ENCODE measurements at places on chromosomes 5 and 9. TPM values are rescaled to one million over a fixed set of nuclear protein-coding genes. Genes with fewer than 3 reads are reported as not detected.

- peaks cover 40% of the 10 kb centered on the region for H3K4me1 ChIP-seq
- DNase-seq, result no peak
- no peak overlapping the region for H3K4me3 ChIP-seq
- H3K27me3 ChIP-seq, result no peaks in the 10 kb centered on the region
- no peaks in the 10 kb centered on the region for H3K36me3 ChIP-seq
- no peak overlapping the region for H3K27ac ChIP-seq
Measured at GRCh38 chr9:131409458-131409992, 15.6 kb downstream of the PRRC2B start.

DNA sequence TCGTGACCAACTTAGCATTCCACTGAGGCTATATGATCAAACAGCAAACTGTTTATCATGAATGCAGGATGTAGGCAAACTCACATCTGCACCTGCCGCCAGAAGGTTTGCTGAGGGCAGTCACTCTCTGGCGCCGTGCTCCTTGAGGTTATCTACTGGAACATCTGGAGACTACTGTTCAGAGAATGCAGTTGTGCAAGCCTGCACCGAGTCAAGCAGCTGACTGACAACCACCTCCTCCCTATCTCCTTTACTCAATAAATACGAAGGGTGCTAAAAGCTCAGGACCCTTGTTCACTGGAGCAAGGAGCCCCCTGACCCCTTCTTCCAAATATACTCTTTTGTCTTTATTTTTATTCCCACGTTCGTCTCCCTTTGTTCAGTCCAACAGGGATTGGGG is 27.1 kb downstream of the CCDC125 start:
- no peaks in the 10 kb centered on the region for H3K4me1 ChIP-seq
- H3K27me3 ChIP-seq, result no peaks in the 10 kb centered on the region
- no peaks in the 10 kb centered on the region for H3K36me3 ChIP-seq
- no peak overlapping the region for H3K4me3 ChIP-seq

DNA sequence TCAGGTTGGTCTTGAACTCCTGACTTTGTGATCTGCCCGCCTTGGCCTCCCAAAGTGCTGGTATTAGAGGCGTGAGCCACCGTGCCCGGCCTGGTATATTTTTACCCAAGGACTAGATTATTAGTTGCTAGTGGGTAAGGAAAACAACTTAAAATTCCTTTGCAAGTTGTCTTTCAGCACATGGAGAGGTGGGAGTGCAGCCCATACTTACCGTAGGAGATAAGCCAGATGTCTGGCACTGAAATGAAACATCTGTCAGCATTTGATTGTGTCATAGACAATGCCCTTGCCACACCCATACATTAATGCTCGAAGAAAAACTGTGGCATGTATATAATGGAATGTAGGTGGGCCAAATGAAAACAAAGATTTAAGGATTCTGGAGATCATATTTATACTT is 36.6 kb upstream of the ANKH start:
- peaks cover 3% of the 10 kb centered on the region for H3K27me3 ChIP-seq
- H3K27ac ChIP-seq, result no peak overlapping the region
- no peaks in the 10 kb centered on the region for H3K36me3 ChIP-seq

DNA sequence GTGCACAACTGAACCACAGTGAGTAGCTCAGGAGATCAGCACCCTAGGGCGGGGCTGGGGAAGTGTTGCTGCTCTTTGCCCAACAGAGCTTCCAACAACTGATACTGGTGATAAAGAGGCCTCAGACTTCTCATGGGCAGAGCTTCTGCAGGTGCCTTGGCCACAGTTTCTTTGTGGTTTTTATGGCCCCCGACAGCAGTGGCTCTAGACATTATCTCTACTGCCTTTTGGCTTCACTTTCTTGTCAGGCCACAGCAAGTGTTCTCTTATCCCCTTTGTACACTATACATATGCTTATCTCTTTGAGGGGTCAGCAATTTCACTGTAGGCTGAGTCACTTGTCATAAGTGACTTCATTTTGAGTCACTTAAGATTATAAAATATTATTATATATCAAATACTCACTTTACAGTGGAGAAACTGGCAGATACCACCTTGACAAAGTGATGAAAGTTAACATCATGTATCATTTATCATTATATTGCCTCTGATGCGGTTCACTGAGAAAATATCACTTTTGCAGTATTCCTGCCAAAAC is 90.9 kb upstream of the COX7C start:
- H3K4me1 ChIP-seq, result no peaks in the 10 kb centered on the region
- no peak overlapping the region for H3K4me3 ChIP-seq
- H3K36me3 ChIP-seq, result no peaks in the 10 kb centered on the region
- no peak for DNase-seq
- H3K27ac ChIP-seq, result no peak overlapping the region
- no peaks in the 10 kb centered on the region for H3K27me3 ChIP-seq

GRCh38 chr5:35880156-35880555 is 23.5 kb downstream of the IL7R start:
- no peaks in the 10 kb centered on the region for H3K36me3 ChIP-seq
- no peak for DNase-seq
- no peaks in the 10 kb centered on the region for H3K27me3 ChIP-seq
- no peak overlapping the region for H3K4me3 ChIP-seq

- H3K36me3 ChIP-seq, result no peaks in the 10 kb centered on the region
- no peak overlapping the region for H3K4me3 ChIP-seq
- H3K27me3 ChIP-seq, result no peaks in the 10 kb centered on the region
- no peaks in the 10 kb centered on the region for H3K4me1 ChIP-seq
- DNase-seq, result no peak
Measured at GRCh38 chr5:153088538-153088937, 401.9 kb upstream of the GRIA1 start.

DNA sequence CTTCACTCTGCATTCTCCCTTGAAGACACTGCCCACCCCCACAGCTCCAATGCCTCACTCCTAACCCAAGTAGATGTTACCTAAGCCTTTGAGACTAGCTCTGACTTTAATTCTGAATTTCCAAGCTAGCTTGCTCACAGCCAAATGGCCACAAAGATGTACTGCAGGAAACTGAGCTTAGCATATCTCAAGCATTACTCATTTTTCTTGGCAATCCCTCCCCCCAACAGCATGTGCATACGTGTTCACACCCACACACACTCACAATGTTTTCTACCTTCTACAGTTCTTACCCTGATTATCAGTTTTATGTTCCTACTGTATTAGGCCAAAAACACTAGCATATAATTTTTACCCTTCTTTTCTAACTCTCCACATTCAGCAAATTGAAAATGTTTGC is 13.7 kb upstream of the GRIA1 start:
- peak; percentile 53 for DNase-seq
- no peaks in the 10 kb centered on the region for H3K36me3 ChIP-seq
- H3K27ac ChIP-seq, result no peak overlapping the region
- H3K4me1 ChIP-seq, result no peaks in the 10 kb centered on the region
- H3K4me3 ChIP-seq, result no peak overlapping the region
- H3K27me3 ChIP-seq, result no peaks in the 10 kb centered on the region

GRCh38 chr5:132259069-132259851 is 1.8 kb downstream of the PDLIM4 start:
- peak; percentile 72 for DNase-seq
- peaks cover 60% of the 10 kb centered on the region for H3K4me1 ChIP-seq
- peaks cover 2% of the 10 kb centered on the region for H3K36me3 ChIP-seq
- H3K27ac ChIP-seq, result peak overlapping the region; percentile 96

DNA sequence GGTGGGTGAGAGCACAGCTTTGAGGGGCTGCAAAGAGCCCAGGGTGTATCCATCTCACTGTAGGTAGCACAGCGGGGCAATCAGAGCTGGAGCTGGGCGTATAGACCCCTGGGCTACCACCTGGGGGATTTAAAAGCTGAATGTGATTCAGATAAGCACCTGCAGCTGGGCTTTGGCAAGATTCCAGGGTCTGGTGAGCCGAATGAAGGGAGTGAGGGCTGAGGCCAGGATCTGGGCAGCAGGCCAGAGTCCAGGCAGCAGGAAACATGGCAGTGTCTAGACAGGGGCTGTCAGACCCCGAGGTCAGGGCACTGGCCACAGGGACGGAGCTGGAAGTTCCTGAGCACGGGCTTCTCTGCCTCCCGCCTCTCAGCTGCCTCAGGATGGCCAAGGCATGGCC is 8.7 kb downstream of the ASS1 start:
- peaks cover 30% of the 10 kb centered on the region for H3K4me1 ChIP-seq
- peaks cover 2% of the 10 kb centered on the region for H3K27me3 ChIP-seq
- no peaks in the 10 kb centered on the region for H3K36me3 ChIP-seq
- H3K27ac ChIP-seq, result no peak overlapping the region

DNA sequence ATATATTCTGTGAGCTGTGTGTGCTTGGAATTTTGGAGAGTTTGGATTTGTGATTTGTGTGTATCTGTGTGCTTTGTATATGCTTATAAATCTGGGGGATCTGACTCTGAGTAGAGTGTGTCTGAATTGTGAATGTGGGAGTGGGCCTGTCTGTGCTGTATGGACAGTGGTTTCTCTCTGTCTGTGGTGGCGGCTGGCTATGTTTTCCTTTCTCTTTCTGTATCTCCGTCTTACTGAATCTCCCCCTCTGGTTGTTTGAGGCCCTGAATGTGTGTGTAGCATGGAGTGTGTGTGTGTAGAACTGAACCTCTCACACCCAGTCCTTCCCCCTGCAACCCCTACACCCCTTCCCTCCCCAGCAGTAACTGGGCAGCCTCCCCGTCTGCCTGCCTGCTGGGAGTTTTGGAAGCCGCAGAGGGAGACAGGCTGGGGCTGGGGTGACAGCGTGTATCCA is 4.7 kb downstream of the CXXC5 start:
- no peak for DNase-seq
- H3K4me1 ChIP-seq, result peaks cover 27% of the 10 kb centered on the region
- no peak overlapping the region for H3K4me3 ChIP-seq

- no peak overlapping the region for H3K4me3 ChIP-seq
- H3K4me1 ChIP-seq, result no peaks in the 10 kb centered on the region
- DNase-seq, result peak; percentile 70
- H3K27ac ChIP-seq, result no peak overlapping the region
- H3K27me3 ChIP-seq, result peaks cover 3% of the 10 kb centered on the region
Measured at GRCh38 chr9:107620801-107621200, 131.2 kb upstream of the KLF4 start.

GRCh38 chr5:132429463-132430440 is 60.2 kb downstream of the SLC22A5 start:
- no peaks in the 10 kb centered on the region for H3K36me3 ChIP-seq
- no peak overlapping the region for H3K4me3 ChIP-seq
- H3K4me1 ChIP-seq, result peaks cover 18% of the 10 kb centered on the region

DNA sequence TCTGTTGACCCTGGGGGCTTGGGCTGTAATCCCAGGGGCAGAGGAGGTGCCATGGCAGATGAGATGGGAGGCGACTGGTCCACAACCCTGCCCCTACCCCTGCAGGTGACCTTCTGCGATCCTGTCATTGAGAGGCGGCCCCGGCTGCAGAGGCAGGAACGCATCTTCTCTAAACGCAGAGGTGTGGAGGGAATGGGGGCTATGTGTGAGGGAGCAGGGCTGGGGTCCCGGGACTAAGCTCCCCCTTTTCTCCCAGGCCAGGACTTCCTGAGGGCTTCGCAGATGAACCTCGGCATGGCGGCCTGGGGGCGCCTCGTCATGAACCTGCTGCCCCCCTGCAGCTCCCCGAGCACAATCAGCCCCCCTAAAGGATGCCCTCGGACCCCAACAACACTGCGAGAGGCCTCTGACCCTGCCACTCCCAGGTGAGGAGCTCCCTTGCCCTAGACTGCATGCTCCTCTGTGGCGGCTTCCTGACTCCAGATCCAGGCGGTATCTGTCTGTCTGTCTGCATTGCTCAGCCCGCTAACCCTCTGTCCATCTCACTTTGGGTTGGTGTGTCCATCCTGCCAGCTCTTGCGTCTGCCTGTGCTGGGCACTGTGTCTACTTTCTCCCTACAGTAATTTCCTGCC is 9.9 kb downstream of the ZDHHC12 start:
- no peak overlapping the region for H3K4me3 ChIP-seq
- H3K27me3 ChIP-seq, result no peaks in the 10 kb centered on the region
- DNase-seq, result no peak
- no peak overlapping the region for H3K27ac ChIP-seq
- peaks cover 11% of the 10 kb centered on the region for H3K36me3 ChIP-seq
- H3K4me1 ChIP-seq, result no peaks in the 10 kb centered on the region

GRCh38 chr9:21837501-21837900 is 35.1 kb downstream of the MTAP start:
- H3K4me3 ChIP-seq, result no peak overlapping the region
- DNase-seq, result no peak
- H3K36me3 ChIP-seq, result peaks cover 4% of the 10 kb centered on the region
- H3K27me3 ChIP-seq, result no peaks in the 10 kb centered on the region

DNA sequence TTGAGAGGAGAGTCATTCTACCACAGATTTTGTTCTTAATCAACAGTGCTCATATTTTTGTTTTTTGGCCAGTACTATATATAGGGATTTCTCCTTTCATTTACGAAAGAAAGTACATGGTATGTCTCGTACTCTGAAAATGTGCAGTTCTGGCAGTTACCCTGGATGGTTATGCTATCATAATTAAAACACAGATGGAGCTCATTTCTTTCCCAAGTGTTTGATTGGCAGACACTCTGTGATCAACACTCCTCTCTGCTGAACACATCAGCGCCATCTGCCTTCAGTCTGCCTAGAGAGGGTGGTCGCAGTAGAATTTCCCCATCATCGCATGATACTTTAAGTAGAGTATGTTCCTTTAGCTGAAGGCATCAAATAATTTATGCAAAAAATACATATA is 64.5 kb downstream of the PAM start:
- peaks cover 13% of the 10 kb centered on the region for H3K4me1 ChIP-seq
- DNase-seq, result no peak
- H3K4me3 ChIP-seq, result no peak overlapping the region
- H3K27ac ChIP-seq, result no peak overlapping the region

DNA sequence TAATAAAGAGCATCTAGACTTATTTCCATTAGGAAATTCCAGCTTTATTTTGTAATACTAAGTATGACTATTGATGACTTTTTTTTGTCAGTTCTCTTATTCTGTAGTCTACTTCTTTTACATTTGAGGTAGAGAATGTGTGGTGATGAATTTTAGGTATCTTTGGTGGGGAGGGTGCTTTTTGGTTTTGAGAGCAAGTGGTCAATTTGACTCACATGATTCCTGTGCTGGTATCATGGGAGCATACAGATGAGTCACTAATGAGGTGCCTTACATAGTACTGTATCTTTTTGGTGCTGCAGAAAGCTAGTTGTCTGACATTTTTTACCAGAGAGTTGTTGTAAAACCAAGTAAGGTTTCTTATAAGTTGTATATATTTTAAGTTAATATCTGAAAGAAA is 35.3 kb downstream of the ERBIN start:
- H3K27ac ChIP-seq, result no peak overlapping the region
- H3K4me1 ChIP-seq, result peaks cover 14% of the 10 kb centered on the region

GRCh38 chr9:110152704-110153374 is 55.1 kb downstream of the C9orf152 start:
- H3K4me1 ChIP-seq, result peaks cover 13% of the 10 kb centered on the region
- no peaks in the 10 kb centered on the region for H3K36me3 ChIP-seq
- H3K27me3 ChIP-seq, result no peaks in the 10 kb centered on the region
- peak; percentile 84 for DNase-seq
- H3K27ac ChIP-seq, result peak overlapping the region; percentile 36

Gene PCDHGB7
- total RNA-seq, result 12.6 TPM

Gene LCN6
- not detected for total RNA-seq

Gene PCDHGA3
- 1.2 TPM for total RNA-seq

Gene IL5
- total RNA-seq, result not detected

Gene MYO10
- 144 TPM for total RNA-seq

Gene GCNT4
- total RNA-seq, result not detected

Gene AQP3
- 0.93 TPM for total RNA-seq

Gene JADE2
- total RNA-seq, result 19.2 TPM

Gene TRIM7
- 3.4 TPM for total RNA-seq
